ENCODE measurements at places on chromosomes 5 and 9.

GRCh38 chr9:99466781-99467180 lies 244.7 kb downstream of the SEC61B start:
- DNase-seq = no peak

DNA sequence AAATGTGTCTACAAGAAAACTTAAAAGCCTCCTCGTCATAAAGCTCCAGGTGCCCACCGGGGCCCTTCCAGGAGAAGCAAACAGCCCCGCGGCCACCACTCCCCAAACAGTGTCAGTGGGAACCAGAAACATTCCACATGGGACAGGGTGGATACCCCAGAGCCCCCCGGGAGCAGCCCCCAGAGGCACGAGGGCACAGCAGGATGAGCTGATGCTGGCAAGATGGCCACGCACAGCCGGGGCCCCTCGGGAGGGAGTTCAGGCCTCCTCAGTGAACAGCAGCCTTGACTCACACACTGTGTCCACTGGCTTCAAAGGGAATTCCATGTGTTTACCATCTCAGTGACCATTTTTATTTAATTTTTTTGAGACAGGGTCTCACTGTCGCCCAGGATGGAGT lies 10.5 kb downstream of the EXD3 start:
- DNase-seq = no peak

DNA sequence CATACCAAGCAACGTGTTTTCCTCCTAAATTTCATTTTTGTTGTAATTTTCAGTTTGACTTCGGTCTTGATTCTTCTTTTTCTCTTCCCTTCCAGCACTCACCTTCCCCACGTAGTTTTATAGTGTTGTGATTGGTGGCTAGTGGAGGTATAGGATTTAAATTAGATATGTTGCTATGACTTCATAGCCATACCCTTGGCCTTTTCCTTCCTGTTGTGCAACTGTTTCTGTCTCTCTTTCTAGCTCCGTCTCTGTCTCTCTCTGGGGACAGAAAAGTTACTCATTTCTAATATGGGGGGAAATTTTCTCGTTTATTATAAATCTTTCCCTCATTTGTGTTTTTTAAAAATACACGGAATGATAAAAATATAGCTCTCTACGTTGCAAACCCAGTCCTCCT lies 20.6 kb upstream of the C5orf24 start:
- no peak for DNase-seq

GRCh38 chr5:142931896-142932686 lies 161.9 kb downstream of the ARHGAP26 start:
- DNase-seq = no peak

- DNase-seq = no peak
Measured at GRCh38 chr9:131618071-131618479, 72.8 kb downstream of the PRRT1B start.

- no peak for DNase-seq
Measured at GRCh38 chr9:116565986-116566385, 121.1 kb upstream of the TRIM32 start.

- no peak for DNase-seq
Measured at GRCh38 chr5:14168144-14168792, 25.1 kb downstream of the TRIO start.

All from activated CD8-positive, alpha-beta memory T cell treated with anti-CD3 and anti-CD28 coated beads for 4 hours (primary cell).